Activated CD8-positive, alpha-beta T cell treated with anti-CD3 and anti-CD28 coated beads for 36 hours (primary cell): ENCODE measurements at places on chromosomes 6 and 20. TPM values are rescaled to one million over a fixed set of nuclear protein-coding genes. Genes with fewer than 3 reads are reported as not detected.
A peak's percentile ranks its signal among the peaks of the same experiment; 100 is the strongest.

- no peaks in the 10 kb centered on the region for H3K36me3 ChIP-seq
- no peak for DNase-seq
- H3K27ac ChIP-seq = no peak overlapping the region
- peaks cover 15% of the 10 kb centered on the region for H3K4me1 ChIP-seq
- H3K4me3 ChIP-seq = no peak overlapping the region
These were observed 55.4 kb downstream of the IPCEF1 start for GRCh38 chr6:154301086-154301625.

- H3K27ac ChIP-seq = no peak overlapping the region
- no peak overlapping the region for H3K4me3 ChIP-seq
These were observed 8.3 kb upstream of the ISM1 start for GRCh38 chr20:13212750-13213149.

DNA sequence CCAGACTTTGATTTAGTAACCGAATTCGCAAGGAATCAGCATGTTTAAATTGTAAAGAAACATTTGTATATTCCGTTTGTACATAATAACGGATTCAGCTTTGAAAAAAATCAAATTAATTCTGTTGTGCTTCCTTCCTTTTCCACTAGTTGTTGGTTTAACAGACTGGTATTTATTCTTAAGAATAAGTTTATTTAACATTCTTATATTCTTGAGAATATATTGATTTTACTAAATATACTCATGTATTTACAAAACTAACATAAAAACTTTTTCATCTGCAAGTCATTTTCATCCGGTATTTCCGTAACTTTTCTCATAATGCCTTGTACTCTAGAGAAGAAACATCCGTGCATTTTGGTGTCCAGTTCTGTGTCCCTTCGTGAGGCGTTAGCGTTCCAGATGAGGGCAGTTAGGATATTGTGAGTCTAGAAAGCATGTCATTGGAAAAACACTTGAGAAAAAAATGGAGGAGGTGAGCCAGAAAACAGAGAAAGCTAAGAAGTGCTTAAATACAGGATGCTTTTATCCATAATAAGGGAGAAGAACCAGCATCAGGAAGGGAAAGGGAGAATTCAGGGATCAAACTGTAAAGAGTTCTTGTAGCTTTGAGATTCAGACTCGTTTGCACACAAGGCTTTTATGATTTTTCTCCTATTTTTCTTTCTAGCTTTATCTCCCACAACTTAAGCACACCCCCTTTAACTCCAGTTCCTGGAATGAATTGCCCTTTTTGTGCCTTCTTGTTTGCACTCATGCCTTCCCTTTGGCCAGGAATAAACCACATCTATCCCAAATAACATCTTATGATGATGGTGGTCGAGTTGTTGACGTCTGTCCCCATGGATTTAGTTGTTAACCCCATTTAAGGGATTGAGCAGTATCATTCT lies 1.8 kb downstream of the WRNIP1 start:
- H3K36me3 ChIP-seq = peaks cover 32% of the 10 kb centered on the region
- no peaks in the 10 kb centered on the region for H3K27me3 ChIP-seq
- no peak for DNase-seq
- H3K27ac ChIP-seq = peak overlapping the region; percentile 87

DNA sequence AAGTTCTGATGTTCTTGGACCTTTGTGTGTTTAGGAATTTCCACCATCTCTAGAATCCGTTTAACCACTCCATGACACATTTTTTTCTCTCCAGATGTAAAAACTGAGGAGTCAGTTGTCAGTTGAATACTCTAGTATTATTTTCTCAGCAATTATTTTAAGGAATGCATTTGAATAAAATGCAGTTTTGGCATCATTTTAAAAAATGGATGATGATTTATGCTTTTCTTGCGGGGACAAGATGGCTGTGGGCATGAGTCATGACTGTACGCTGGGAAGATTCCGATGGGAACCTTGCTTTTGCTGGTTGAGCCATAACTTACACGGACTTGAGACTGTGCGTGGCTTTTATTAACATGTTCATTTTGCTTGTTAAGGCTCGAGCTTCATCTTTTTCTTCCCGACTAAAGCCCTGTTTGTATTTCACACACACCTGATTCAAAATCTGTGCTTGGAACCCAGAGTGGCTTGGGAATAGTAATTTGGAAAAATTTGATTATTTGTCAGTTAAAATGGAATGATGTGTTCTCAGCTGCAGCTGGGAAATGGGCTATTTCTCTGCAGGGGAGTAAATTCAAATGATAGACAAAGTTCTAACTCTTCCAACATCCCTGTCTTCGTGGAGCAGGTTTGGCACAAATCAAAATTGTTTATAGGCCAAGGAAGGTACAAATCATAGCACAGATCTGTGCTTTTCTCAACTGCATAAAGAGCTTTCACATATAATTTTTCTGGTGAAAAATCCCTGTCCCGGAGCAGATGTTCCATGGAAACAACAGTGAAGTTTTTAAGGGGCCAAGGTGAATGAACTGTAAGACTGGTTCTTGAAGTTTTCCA lies 470.5 kb upstream of the JAG1 start:
- no peaks in the 10 kb centered on the region for H3K4me1 ChIP-seq
- no peak overlapping the region for H3K27ac ChIP-seq
- no peak overlapping the region for H3K4me3 ChIP-seq
- H3K36me3 ChIP-seq = no peaks in the 10 kb centered on the region
- DNase-seq = no peak
- no peaks in the 10 kb centered on the region for H3K27me3 ChIP-seq

DNA sequence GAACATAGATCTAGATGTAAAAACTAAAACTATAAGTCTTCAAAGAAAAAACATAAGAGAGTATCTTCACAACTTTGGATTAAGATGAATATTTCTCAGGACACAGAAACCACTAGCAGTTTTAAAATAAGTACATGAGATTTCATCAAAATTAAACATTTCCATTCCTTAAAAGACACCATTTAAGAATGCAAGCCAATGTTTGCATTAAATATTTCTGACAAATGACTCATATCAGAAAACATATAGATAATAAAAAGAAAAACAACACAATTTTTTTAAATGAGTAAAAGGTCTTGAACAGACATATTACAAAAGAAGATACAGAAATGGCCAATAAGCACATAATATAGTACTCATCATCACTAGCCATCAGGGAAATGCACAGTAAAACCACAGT lies 59.7 kb downstream of the COL21A1 start:
- DNase-seq = no peak
- H3K27me3 ChIP-seq = no peaks in the 10 kb centered on the region
- H3K36me3 ChIP-seq = no peaks in the 10 kb centered on the region
- no peak overlapping the region for H3K27ac ChIP-seq
- H3K4me3 ChIP-seq = no peak overlapping the region

DNA sequence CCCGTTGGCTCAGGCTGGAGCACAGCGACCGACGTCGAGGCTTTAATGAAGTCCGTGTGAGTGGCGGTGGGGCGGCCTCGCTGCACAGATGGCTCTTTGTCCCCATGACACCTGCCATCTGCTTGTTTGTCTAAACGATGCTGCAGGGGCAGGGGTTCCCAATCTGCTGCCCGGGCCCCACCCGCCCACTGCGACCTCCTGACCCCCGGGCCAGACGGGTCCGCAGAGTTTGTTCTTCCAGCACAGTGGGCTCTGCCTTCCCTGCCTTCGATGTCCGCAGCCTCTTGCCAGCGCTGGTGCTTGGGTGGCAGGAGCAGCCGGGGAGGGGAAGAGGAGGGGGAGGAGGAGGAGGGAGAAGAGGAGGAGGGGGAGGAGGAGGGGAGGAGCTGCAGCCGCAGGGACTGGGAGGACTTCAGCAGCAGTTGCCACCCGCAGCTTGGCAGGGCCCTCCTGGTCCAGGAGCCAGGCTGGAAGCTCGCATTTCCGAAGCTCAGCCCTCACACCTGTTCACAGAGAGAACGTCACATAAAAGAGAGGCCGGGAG lies 210.0 kb downstream of the DLL1 start:
- peaks cover 9% of the 10 kb centered on the region for H3K4me1 ChIP-seq
- no peaks in the 10 kb centered on the region for H3K36me3 ChIP-seq
- H3K27ac ChIP-seq = no peak overlapping the region
- DNase-seq = no peak
- no peaks in the 10 kb centered on the region for H3K27me3 ChIP-seq
- H3K4me3 ChIP-seq = no peak overlapping the region

DNA sequence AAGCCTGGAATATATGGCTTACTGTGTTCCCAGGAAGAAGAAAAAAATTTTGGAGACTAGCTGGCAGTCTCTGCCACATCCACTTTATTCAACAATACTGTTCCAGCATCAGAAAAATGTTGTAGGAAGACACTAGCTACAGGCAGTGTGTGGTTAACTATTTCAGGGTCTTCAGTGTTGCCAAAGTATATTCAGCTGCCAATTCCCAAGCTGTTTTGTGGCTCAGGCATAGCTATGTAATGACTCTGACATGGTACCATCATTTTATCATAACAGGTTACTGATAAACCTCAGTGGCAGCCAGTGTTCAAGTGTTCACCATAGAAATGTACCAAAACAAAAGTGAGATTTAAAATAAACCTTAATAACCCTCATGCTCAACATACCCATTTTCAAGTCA lies 503.1 kb downstream of the ADGRB3 start:
- DNase-seq = no peak
- no peak overlapping the region for H3K4me3 ChIP-seq
- no peaks in the 10 kb centered on the region for H3K36me3 ChIP-seq

The CCN2 gene
- total RNA-seq = not detected

The CPXM1 gene
- 2.9 TPM for total RNA-seq

- H3K4me1 ChIP-seq = peaks cover 17% of the 10 kb centered on the region
- peak; percentile 50 for DNase-seq
- peak overlapping the region; percentile 80 for H3K4me3 ChIP-seq
- peaks cover 25% of the 10 kb centered on the region for H3K36me3 ChIP-seq
- H3K27ac ChIP-seq = peak overlapping the region; percentile 84
These were observed 586 bp downstream of the ZNF512B start for GRCh38 chr20:63968928-63969760.

DNA sequence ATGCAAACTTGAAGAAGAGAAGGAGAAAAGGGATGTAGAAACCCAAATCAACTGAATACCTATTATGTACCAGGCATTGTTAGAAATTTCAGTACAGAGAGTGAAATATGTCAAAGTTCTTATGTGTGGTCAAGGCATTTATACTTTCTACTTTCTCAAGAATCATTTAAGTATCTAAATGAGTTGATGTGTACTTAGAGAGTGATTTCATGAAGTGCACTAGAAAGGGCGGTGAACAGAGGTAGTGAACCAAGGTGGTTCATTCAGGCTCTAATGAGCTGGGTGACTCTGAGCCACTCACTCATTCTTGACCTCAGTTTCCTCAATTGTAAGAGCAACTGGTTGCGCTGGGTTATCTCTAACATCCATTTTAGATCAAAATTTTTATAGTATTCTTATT lies 3.3 kb downstream of the PDE7B start:
- H3K27me3 ChIP-seq = no peaks in the 10 kb centered on the region
- no peak for DNase-seq
- H3K36me3 ChIP-seq = no peaks in the 10 kb centered on the region

- peaks cover 5% of the 10 kb centered on the region for H3K36me3 ChIP-seq
- H3K27ac ChIP-seq = no peak overlapping the region
- no peaks in the 10 kb centered on the region for H3K27me3 ChIP-seq
- no peak overlapping the region for H3K4me3 ChIP-seq
These were observed 41.3 kb downstream of the REV3L start for GRCh38 chr6:111441678-111442243.

The GSTA3 gene
- total RNA-seq = not detected

DNA sequence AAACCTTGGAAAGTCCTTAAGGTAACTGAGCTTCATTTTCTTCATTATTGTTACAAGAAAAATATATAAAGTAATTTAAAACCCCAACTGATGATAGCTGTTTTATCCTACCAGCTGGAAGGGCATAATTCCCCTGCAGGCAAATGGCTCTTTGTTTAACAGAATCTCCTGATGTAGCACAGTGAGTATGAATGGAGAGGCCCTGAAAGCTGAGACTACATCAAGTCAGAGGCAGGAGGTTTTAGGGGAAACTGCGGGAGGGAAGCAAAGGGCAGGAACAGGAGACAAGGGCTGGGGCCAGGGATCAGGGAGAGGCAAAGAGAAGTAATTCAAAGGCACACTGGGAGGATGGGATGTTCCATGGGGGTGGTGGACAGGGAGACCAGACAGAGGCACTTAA lies 119.0 kb upstream of the LRFN2 start:
- DNase-seq = no peak
- H3K4me1 ChIP-seq = no peaks in the 10 kb centered on the region
- H3K27ac ChIP-seq = no peak overlapping the region
- H3K36me3 ChIP-seq = no peaks in the 10 kb centered on the region
- H3K27me3 ChIP-seq = peaks cover 3% of the 10 kb centered on the region
- no peak overlapping the region for H3K4me3 ChIP-seq

The OR2B6 gene
- not detected for total RNA-seq

- H3K27me3 ChIP-seq = no peaks in the 10 kb centered on the region
- no peak overlapping the region for H3K27ac ChIP-seq
- H3K4me3 ChIP-seq = no peak overlapping the region
These were observed 251.4 kb upstream of the MANEA start for GRCh38 chr6:95325916-95326315.

DNA sequence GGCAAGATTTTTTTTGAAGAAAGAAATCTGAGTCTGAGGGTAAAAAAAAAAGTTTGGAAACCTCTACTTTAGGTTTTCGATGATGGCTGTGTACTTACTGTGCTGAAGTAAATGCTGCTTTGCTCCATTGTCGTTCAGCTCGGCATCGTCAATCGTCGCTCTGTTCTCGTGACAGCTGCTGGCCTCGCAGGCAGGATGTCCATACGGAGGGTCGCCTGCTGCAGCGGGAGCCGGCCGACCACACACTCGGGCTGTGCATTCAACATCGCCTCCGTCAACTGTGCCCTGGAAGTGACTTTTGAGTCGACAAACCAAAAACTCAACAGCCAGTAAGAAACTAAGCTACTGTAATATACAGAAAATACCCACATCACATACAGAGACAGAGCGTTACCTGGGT lies 53.1 kb upstream of the SMOC2 start:
- no peaks in the 10 kb centered on the region for H3K36me3 ChIP-seq
- H3K27me3 ChIP-seq = peaks cover 2% of the 10 kb centered on the region
- no peak overlapping the region for H3K27ac ChIP-seq
- H3K4me1 ChIP-seq = no peaks in the 10 kb centered on the region

DNA sequence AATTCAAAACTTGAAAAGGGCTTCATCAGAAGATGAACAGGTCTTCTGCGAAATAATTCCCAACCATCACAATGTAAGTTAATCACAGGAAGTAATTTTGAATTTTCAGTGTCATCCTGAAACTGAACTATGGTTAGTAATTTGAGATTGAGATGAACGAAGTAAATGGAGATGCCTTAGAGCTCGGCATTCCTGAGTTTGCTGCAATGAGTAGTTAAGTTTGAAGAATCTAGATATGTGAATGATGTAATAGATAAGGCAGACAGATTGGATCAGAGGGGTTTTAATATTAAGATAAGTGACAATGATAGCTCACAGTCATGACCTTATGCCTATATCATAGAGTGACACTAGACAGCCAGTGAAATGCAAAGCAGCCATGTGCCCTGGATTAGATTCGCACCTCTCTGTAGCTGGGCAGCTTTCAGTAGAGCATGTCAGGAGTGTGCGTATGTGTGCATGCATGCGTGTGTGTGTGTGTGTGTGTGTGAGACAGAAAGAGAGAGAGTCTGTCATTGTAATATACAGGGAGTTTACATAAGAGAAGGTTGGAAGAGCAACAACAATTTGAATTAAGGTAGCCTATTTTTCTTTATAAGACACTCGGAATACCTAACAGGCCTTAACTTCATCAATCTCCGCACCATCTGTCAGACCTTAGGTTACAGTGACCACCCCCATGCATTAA lies 233.0 kb downstream of the GMPR start:
- no peaks in the 10 kb centered on the region for H3K27me3 ChIP-seq
- H3K36me3 ChIP-seq = peaks cover 33% of the 10 kb centered on the region
- peak; percentile 55 for DNase-seq
- peaks cover 78% of the 10 kb centered on the region for H3K4me1 ChIP-seq

- H3K36me3 ChIP-seq = no peaks in the 10 kb centered on the region
- H3K4me3 ChIP-seq = no peak overlapping the region
- no peaks in the 10 kb centered on the region for H3K4me1 ChIP-seq
- H3K27ac ChIP-seq = no peak overlapping the region
These were observed 210.9 kb downstream of the TINAG start for GRCh38 chr6:54519161-54519560.
